ENCODE measurements at places on chromosomes 12 and 14. TPM values are rescaled to one million over a fixed set of nuclear protein-coding genes. Genes with fewer than 3 reads are reported as not detected.

RERGL gene
- total RNA-seq = 1.8 TPM

KCNMB4 gene
- 22.4 TPM for total RNA-seq

PLEKHD1 gene
- total RNA-seq = 0.23 TPM

DTX3 gene
- total RNA-seq = 58.1 TPM

ACOT4 gene
- 1.8 TPM for total RNA-seq

COX8C gene
- total RNA-seq = not detected

TOMM20L gene
- not detected for total RNA-seq

LRRC10 gene
- not detected for total RNA-seq

RBP5 gene
- total RNA-seq = 0.46 TPM

EXD2 gene
- 38.5 TPM for total RNA-seq

GPHB5 gene
- not detected for total RNA-seq

PIK3C2G gene
- under 0.01 TPM for total RNA-seq

GLIPR1L1 gene
- total RNA-seq = not detected

PLXNC1 gene
- total RNA-seq = 111 TPM

LRTM2 gene
- total RNA-seq = 11.3 TPM

CRACR2A gene
- 0.92 TPM for total RNA-seq

PNP gene
- 12.7 TPM for total RNA-seq

AQP2 gene
- total RNA-seq = not detected

TMEM179 gene
- 56.7 TPM for total RNA-seq

CHGA gene
- 59.1 TPM for total RNA-seq

TAS2R8 gene
- total RNA-seq = 0.69 TPM

PTGR2 gene
- total RNA-seq = 6.9 TPM

FAM181A gene
- 6.7 TPM for total RNA-seq

CIROP gene
- total RNA-seq = not detected

ART4 gene
- 0.46 TPM for total RNA-seq

OR4K2 gene
- not detected for total RNA-seq

SIRT4 gene
- total RNA-seq = 3.0 TPM

CAND1 gene
- total RNA-seq = 263 TPM

SYT1 gene
- total RNA-seq = 235 TPM

GALNT8 gene
- 48.0 TPM for total RNA-seq

ACSS3 gene
- 9.2 TPM for total RNA-seq

APAF1 gene
- total RNA-seq = 45.0 TPM

OR4E2 gene
- total RNA-seq = not detected

LIN52 gene
- 26.3 TPM for total RNA-seq

SMOC1 gene
- 33.7 TPM for total RNA-seq

All from diencephalon (tissue), 1 donor.